ENCODE measurements at places on chromosomes 11 and 22.

- DNase-seq, result no peak
Observed at GRCh38 chr11:18329196-18329870, 7.0 kb downstream of the GTF2H1 start.

DNA sequence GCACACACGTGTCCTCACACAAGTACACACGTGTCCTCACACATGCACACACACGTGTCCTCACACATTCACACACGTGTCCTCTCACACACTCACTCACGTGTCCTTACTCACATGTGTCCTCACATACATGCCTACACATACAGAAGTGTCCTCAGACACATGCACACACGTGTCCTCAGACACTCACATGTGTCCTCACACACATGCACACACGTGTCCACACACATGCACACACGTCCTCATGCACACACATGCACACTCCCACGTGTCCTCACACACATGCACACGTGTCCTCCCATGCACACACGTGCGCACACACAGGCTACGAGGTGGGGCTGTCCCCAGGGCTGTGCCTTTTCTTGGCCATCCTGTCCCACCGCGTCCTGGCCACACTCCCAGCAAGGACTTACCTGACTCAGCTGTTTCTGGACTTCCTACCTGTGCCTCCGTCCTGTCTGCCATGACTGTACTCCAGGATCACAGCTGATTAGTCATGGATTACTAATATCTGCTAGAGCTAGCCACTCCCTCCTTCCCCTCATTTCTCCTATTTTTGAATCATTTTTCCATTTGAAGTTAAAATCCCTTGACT, 990.2 kb downstream of the BRD1 start:
- DNase-seq, result no peak

DNA sequence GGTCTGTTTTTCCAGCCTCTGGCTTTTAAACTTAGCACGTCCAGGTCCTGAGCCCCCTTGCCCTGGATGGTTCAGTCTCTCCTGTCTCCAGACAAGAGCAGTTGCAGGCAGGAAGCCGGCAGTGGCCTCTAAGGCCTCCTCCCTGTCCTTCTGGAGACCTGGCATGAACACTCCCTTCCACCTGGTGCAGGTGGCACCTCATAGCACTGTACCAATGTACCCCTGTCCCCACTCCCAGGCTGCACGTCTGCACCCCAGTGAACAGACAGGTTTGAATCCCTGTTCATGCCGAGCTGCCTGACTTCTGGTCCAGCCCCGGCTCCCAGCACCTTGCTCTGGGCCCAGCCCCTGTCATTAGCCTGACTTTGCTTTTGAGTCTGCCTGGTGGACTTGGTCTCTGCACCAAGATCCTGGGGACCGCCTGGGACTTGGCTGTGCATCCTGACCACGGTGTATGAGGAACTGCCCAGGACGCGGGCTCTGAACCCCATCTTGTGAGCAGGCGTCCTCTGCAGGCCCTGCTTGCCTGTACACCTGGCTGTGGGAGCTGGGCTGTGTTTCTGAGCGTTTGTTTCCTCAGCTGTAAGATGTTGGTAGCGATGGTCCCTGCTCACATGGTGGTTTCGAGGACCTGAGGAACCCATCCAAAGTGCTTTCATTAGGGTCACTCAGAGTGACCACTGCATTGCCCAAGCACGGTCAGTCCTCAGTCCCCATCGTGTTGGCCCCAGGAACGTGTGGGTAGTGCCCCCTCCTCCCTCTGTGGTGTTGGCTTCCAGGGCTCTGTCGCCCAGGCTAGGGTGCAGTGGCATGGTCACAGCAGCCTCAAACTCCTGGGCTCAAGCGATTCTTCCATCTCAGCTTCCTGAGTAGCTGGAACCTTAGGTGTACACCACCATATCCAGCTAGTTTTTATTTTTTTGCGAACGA, 75.0 kb upstream of the SHANK2 start:
- DNase-seq, result no peak

- DNase-seq, result no peak
Observed at GRCh38 chr11:69120096-69120875, 35.4 kb upstream of the SMIM38 start.

GRCh38 chr11:70220920-70221319, 17.8 kb downstream of the FADD start:
- peak; percentile 44 for DNase-seq

DNA sequence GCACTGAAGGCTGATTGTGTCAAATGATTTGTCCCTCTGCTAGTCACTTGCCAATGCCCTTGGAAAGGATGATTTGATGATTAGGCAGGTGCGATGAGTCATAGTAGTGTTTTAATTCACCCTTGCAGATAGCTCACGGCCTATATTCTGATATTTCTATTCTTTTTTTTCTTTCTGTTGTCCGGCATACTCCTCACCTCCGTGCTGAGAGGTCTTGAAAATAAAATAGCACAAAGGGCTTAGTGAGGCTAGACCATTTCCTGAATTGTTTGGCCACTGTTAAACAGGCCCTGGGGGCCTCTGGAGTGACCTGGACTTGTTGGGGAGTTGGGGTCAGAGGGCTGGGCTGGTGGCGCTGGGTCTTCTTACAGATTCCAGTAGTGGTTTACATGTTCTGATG, 99.8 kb downstream of the ZBTB16 start:
- peak; percentile 47 for DNase-seq

DNA sequence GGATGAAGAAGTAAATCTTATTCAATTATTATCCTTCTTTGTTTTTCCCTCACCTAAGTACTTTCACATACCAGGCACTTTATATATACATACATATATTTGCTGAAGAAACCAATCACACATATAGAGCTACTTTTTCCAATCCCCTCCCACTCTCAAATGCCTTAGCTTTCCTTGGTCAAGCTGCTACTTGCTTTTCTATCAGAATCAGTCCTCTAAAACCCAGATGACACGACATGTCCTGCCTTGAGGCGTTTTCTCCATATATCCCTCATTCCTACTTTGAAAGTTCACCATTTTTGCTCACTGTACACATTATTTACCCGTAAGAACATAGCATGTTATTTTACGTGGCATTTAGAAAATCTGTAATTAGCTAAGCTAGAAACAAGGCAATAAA, 5.4 kb downstream of the RAB38 start:
- DNase-seq, result no peak

DNA sequence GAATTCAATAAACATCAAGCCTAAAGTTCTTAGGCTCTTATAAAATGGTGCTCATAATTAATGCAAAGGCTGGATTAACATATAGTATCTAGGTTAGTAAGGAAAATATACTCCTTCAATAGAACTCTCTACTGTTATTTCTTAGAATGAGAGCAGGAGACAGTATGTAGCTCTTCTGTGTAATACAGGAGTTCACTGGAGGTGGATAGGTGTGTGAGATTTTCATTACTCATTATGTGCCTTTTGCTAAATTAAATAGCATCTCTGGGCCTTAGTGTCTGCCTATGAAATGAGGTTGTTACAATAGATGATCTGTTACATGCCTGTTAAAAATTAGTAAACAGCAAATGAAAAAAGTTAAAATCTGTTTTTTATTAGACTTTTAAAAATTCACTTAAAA, 20.6 kb downstream of the EED start:
- no peak for DNase-seq

- no peak for DNase-seq
Observed at GRCh38 chr11:3995307-3995706, 99.3 kb upstream of the RRM1 start.

DNA sequence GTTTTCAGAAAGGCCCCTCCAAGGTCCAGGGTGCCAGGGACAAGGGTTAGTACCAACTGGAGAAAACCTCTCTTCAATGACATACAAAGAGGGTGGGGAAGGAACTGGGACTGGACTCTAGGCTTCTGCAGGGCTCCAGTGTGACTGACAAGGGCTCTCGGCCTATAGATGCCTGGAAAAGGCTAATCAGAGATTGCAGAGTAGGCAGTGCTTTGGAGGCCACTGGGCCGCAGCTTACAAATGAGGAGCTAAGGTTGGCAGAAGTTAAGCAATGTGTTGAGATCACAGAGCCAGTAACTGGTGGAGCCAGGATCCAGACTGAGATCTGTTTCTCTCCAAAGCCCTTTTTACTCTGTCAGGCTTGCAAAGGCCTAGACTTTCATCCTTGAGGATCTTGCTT, 7.4 kb upstream of the DGKZ start:
- DNase-seq, result no peak

DNA sequence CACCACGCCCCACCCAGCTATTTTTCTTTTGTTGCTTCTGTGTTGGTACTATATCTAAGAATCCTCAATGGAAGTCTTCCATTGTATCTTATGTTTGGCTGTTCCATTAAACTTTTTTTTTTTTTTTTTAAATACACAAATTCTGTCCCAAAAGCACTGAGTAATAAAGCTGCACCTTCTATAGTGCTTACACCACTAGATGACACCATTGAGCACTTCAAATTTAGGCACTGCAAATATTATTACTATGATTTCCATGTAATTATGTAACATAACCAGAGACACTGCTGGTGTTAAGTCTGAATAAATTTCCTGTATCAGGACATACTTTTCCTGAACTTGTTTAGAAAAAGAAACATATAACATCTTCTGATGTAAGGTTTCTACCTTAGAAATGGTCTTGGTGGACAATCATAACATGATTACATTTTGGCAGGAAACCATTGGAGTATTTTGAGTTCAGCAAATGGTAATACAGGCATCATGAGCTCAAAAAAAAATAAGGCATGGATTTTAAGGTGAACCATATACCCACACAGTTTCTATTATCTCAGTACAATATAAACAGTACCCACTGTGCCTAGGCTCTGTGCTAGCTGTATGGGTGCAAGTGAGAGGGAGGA, 110.5 kb downstream of the ATG16L2 start:
- peak; percentile 62 for DNase-seq

- no peak for DNase-seq
Observed at GRCh38 chr11:134584706-134585445, 172.8 kb upstream of the B3GAT1 start.

DNA sequence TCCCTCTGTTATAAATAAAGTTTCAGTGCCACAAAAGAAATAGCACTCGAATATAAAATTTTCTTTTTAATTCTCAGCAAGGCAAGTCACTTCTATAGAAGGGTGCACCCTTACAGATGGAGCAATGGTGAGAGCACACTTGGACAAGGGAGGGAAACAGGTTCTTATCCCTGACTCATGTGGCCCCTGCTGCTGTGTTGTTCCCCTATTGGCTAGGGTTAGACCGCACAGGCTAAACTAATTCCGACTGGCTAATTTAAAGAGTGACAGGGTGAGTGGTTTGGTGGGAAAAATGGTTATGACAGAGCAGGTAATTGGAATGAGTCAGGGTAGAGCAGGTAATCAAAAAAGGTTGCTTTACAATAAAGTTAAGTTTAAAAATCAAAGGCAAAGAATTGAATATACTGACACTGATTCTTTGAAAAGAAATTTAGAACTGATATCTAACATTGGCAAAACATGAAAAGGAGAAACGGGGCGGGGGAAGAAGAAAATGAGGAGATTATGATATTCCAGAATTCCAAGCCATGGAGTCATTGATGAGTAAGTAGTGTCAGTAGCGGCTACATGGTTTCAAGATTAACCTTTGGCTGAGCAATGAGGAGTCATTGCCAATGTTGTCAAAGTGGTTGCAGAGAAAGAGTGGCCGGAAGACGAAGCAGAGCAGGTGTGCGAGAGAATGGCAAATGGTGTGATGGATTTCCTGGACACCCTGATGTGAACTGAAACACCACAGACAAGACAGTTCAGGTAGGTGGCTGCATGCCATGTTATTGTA, 48.4 kb upstream of the MRGPRX1 start:
- peak; percentile 63 for DNase-seq

- DNase-seq, result no peak
Observed at GRCh38 chr22:22030493-22031182, 48.1 kb upstream of the TOP3B start.

DNA sequence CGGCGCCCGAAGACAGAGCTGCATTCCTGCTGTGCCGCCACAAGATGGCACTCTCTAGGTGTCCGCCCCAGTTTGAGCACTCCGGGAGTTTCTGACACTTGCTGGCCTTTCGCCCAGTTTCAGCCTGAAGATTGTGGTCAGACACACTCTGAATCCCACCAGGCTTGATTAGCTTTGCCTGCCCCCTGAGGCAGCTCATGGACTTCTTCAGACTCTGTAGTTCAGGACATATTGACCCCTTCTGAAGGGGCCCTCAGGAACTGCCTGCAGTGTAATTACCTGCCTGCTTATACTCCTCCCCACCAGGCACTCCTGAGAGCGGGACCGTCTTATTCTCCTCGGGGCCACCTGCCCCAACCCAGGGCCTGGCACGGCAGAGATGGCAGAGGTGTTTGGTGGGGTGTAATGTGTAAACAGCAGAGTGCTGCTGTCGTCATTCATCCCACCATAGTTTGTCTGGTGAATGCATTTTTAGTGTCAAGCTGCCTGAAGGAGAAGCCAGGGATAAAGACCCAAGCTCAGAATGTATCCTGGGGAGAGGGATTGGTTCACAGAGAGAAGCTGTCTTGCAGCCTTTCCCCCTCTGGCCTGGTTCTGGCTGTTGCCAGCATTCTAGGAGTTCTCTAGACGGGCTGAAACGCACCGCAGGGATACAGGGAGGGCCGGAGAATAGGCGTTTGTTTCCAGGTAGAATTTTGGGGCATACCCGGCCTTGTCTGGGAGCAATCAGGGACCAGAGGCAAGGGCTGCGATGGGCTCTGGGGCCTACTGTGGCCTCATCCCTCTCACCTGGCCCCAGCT, 46.4 kb downstream of the EIF3F start:
- DNase-seq, result peak; percentile 86

- DNase-seq, result no peak
Observed at GRCh38 chr11:33695051-33695566, 5.5 kb downstream of the C11orf91 start.

- peak; percentile 70 for DNase-seq
Observed at GRCh38 chr11:7571640-7572000, 57.8 kb downstream of the PPFIBP2 start.

GRCh38 chr11:34263441-34264091, 94.2 kb downstream of the ABTB2 start:
- DNase-seq, result peak; percentile 88

DNA sequence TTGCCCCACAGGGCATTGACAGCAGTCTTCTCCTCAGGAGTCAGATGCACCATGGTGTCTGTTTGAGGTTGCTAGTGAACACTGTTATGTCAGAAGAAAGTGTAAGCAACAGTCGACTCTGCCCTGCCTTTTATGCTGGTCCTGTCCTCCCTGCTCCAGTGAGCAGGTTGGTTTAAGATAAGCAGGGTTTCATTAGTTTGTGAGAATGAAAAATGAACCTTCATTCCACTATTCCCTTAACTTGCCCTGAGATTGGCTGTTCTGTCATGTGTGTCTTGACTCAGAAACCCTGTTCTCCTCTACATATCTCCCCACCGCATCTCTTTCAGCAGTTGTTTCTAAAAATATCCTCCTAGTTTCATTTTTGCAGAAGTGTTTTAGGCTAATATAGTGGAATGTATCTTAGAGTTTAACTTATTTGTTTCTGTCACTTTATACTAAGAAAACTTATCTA, at the start of gene HBD:
Gene HBD, minus strand, starts transcription at position 103 of the 454 bp plus-strand sequence. Its CDS starts 50 bp downstream, at position 53.
- DNase-seq, result no peak

DNA sequence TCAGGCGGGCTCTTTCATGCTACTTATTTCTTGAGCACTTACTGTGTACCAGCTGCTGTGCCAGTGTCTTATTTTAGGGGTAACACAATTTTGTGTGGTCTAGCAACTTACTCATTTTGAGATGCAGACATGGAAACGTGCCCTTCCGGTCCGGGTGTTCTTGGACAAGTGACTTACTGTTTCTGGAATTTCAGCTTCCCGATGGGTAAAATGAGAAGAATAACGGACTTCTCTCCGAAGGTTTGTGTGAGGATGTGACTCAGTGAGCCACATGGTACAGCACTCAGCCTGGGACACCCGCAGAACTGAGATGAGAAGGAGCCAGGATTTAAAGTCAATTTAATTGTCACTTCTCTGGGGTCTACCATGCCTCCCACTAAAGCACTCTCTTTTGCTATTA, 114.5 kb upstream of the SYT13 start:
- peak; percentile 82 for DNase-seq

All from fibroblast of mammary gland (primary cell).